ENCODE measurements at places on chromosomes 5 and 9. TPM values are rescaled to one million over a fixed set of nuclear protein-coding genes. Genes with fewer than 3 reads are reported as not detected.

Gene AMBP
- 8.9 TPM for total RNA-seq

Gene PLPP7
- total RNA-seq: not detected

Gene THBS4
- not detected for total RNA-seq

Gene ADAMTSL1
- total RNA-seq: not detected

Gene IL4
- total RNA-seq: not detected
